Hematopoietic multipotent progenitor cell treated with erythropoietin and hydrocortisone succinate and interleukin-3 and kit ligand, for 4 days (in vitro differentiated cells): ENCODE measurements at places on chromosomes 3 and 15.
A peak's percentile ranks its signal among the peaks of the same experiment; 100 is the strongest.

- DNase-seq: peak; percentile 35
Observed at GRCh38 chr3:1587426-1587825, 494.6 kb downstream of the CNTN6 start.

DNA sequence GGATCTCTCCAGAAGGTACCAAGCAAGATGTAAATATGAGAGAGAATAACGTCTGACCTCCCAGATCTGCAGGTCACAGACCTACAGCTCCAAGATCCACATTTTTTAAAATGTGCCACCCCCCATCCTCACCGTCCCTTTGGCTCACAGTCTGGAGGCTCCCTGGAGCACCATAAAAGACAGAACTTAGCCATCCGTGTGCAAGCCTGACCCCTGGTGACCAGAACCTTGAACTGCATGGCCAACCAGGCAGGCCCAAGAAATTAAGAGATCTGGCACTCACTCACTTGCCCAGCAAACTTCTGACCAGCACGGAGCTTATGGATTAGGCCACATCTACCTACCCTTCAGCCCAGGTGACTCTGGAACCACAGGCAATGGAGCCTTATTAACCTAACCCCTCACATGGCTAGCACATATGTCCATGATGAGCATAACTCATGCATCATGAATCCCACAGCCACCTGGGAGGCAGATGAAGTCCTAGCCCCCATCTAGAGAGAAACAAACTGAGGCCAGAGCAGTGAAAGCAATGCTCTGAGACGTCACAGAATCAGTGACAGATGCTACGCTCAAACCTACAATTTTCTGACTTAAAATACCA is 275.3 kb downstream of the UACA start:
- peak; percentile 86 for DNase-seq

DNA sequence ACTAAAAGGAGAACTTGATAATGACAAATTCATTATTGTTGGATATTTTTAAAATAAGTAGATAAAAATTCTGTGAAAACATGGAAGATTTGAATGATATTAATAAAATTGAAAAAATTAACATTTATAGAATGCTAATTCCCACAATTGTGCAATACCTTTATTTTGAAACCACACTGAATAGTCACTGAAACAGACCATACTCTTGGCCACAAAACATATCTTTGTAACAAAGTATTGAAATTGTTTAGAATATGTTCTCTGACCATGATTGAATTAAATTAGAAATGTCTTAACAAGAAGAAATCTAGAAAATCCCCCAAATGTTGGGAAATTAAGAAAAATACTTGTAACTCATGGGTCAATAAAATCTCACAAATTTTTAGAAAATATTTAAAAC is 49.2 kb downstream of the ARHGAP11B start:
- no peak for DNase-seq

- no peak for DNase-seq
Observed at GRCh38 chr15:35755237-35755802, 209.4 kb upstream of the DPH6 start.

- DNase-seq: no peak
Observed at GRCh38 chr15:74229686-74230085, 6.4 kb upstream of the CCDC33 start.

DNA sequence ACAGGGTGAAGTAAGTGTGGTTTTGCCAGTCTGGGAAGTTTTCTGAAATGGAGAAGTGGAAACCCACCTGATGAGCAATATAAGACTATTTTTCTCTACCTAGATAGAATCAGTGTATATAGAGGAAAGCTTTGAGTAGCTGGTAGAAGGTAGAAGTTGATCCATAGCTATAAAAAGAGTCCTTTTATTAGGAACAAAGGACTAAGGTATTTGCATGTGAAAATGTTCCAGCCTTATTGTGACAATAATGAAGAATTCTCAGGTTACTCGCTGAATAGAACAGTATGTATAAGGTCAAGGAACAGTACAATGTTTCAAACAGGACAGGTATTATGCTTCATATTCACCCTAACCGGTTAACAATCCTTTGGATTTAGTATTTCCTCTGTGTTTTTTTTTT is 972.2 kb downstream of the OTOL1 start:
- DNase-seq: no peak

DNA sequence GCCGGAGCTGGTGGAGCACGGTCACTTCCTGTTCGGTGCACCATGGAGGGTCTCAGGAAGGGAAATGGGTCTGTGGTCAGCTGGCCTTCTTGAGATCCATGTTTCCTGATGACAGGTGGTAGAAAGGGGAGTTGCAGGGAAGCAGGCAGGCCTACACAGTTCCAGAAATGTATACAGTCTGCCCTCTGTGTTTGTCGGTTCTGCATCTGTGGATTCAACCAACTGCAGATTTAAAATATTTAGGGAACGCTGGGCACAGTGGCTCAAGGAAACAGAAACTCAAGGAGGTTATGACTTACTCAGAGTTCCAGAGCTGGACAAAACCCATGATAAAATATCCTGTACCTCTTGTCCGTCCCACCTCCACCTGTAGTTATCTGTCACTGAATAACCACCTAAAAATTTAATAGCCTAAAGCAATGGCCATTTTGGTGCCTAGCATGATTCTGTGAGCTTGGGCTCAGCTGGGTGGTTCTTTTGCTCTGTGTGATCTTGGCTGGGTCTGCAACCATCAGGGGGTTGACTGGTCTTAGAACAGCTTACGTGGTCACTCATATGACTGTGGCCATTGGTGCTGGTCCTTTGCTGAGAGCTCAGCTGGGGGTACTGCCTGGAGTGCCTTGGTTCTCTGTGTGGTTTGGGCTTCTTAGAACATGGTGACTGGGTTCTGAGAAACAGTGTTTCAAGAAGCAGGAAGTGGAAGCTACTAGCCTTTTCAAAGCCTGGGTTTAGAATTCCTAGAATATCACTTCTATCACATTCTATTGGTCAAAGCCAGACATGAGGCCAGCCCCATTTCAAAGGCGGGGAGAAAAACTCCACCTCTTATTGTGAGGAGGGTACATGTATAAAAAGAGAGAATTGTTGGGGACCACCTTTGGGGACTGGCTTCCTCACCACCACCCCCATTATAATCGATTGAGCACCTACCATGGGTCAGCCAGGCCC is 239.7 kb upstream of the BHLHE40 start:
- peak; percentile 90 for DNase-seq

- no peak for DNase-seq
Observed at GRCh38 chr15:80437334-80437891, 33.2 kb downstream of the ARNT2 start.

DNA sequence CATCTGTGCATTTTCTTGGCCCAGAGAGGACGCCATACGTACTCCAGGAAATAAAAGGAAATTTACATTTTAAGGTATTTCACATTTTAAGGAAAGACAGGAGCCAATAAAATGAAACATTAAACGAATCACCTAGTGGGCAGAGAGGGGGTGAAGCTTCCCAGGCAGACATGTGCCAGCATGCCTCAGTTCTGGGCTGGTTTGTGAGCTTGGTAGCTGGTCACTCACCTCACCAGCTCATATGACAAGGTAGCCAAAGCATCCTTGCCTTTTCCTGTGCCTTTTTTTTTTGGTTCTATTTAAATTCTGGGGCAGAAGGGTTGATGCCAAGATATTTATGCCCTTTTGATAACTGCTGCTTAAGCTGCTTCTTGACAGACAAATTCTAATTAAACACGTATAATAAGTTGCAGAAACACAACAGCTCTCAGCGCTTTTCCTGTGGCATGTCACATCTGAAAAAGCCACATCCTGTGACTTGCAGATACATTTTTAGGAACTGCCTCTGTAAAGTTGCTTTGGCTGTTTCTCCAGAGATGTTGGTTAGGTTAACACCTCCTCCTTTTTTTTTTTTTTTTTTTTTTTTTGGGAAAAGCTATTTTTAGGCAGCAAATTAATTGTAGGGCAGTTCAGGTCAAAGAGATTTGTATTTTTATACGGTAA is 218.6 kb downstream of the PDCD6IP start:
- DNase-seq: peak; percentile 89

- DNase-seq: no peak
Observed at GRCh38 chr3:47583320-47584075, 4.8 kb upstream of the CSPG5 start.

- no peak for DNase-seq
Observed at GRCh38 chr15:82882273-82882928, 70.1 kb downstream of the HOMER2 start.

DNA sequence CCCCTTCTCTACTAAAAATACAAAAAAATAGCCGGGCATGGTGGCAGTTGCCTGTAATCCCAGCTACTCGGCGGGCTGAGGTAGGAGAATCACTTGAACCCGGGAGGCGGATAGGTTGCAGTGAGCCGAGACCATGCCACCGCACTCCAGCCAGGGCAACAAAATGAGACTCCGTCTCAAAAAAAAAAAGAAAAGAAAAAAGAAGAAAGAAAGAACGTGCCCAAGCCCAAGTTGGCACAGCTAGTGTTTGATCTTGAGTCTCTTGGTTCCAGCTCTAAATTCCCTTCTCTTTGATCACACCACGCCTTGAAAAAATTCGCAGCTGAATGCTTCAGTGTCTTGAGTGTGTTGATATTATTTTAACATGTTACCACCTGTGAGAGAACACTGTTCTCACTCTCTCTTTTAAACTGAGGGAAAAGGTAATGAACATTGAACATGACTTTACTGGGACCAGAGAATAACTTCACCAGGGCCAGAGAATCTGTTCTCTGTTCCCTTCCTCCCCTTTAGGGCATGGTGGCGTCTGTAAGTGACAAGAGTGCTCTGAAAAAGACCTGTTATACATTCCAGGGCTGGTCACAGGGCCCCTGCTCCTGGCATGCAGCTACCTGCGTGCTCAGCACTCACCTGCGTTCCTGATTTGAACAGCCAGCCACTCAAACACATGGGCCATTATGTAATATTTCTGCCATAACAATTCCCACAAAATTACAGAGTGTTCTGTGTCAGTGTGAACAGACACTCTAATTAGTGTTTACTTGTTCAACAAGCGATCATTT is 19.0 kb downstream of the SLCO3A1 start:
- DNase-seq: no peak

DNA sequence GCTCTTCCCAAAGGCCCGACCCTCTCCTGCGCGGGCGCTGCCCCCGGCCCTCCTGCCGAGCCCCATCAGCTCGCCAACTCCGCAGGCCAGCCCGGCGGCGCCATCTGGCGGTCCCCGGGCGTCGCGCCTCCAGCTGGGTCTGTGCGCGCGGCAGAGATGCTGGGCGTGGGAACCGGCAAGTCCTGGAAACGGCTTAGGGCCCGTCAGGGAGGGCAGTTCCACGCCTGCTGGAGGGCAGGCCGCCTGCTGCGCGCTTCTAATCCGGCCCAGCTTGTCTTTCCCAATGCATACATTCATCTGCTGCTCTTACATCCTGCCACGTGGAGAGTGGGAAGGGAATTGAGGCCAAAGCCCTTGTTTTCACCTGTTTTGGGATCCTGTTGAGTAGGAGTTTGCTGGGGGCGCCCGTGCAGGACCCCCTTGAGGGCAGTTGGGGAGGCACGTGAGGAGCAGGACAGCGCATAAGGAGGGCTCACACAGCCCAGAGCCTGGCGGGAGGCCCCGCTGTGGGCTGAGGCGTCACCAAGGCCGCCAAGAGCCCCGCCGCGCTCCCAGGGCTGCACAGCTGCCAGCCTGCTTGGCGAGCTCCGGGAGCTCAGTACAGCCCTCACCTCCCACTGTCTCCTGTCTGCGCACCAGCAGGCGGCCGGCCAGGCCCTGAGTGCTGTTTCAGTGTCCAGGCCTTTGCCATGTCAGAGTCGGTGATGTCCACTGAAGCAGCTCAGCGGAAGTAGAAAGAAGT is 165.6 kb downstream of the NSMCE3 start:
- peak; percentile 86 for DNase-seq

GRCh38 chr3:55965776-55966175 is 478.7 kb upstream of the WNT5A start:
- no peak for DNase-seq

- no peak for DNase-seq
Observed at GRCh38 chr3:59600631-59601030, 550.8 kb upstream of the CFAP20DC start.

DNA sequence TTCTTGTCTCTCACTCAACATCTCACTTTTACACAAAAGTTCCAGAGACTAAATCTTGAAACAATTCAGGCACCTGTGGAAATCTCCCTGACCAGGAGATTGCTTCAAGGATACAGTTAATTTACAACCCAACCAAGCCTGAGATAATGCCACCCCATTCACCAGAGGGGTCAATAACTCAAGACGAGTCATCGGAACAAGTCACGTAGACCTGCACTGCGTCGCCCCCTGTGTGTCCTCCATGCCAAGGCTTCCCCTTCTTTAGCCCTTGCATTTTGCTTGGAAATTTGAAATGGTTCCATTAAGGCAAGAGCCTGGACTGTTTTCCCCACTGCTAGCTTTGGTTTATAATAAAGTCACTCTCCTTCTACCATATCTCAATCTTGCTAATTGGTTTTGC is 129.0 kb upstream of the NEO1 start:
- DNase-seq: peak; percentile 3

GRCh38 chr3:100029689-100030088 is 84.6 kb downstream of the FILIP1L start:
- peak; percentile 44 for DNase-seq

GRCh38 chr3:3170998-3171397 is 8.5 kb downstream of the CRBN start:
- peak; percentile 77 for DNase-seq

GRCh38 chr3:140920029-140920428 is 21.6 kb upstream of the SLC25A36 start:
- DNase-seq: no peak

DNA sequence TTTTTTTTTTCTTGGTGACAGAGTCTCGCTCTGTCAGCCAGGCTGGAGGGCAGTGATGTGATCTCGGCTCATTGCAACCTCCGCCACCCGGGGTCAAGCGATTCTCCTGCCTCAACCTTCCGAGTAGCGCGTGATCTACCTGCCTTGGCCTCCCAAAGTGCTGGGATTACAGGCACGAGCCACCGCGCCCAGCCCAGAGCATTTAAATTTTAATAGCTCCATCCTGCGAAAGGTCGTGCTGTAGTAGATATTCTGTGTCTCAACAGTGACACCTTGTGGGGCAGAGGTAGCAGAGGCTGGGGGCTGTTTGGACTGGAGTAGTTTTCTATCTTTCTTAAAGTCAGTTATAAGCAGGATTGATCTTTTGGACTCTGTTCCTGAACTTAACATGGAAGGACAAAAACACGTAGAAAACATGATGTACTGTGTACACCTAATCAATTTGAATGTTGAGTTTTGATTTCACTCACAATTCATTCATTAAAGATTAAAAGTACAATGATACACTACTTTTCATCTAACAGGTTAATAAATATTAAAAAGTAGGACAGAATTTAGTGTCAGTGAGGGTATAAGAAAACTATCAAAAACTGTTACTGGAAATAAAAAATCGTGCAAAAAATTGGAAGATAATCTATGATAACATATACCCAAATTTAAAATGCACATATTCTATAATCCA is 11.0 kb upstream of the PDCD6IP start:
- peak; percentile 89 for DNase-seq

GRCh38 chr3:67610458-67610857 is 44.0 kb downstream of the SUCLG2 start:
- no peak for DNase-seq
